A673 (cell line): ENCODE measurements at places on chromosomes 7 and 10.
A peak's percentile ranks its signal among the peaks of the same experiment; 100 is the strongest.

- DNase-seq = peak; percentile 81
Observed at GRCh38 chr10:8389630-8390029, 335.1 kb downstream of the GATA3 start.

- DNase-seq = no peak
Observed at GRCh38 chr7:114218283-114218682, 196.3 kb upstream of the FOXP2 start.

GRCh38 chr7:81248420-81248819 is 329.6 kb upstream of the SEMA3C start:
- DNase-seq = no peak

- DNase-seq = no peak
Observed at GRCh38 chr7:148011753-148012152, 578.8 kb upstream of the C7orf33 start.

DNA sequence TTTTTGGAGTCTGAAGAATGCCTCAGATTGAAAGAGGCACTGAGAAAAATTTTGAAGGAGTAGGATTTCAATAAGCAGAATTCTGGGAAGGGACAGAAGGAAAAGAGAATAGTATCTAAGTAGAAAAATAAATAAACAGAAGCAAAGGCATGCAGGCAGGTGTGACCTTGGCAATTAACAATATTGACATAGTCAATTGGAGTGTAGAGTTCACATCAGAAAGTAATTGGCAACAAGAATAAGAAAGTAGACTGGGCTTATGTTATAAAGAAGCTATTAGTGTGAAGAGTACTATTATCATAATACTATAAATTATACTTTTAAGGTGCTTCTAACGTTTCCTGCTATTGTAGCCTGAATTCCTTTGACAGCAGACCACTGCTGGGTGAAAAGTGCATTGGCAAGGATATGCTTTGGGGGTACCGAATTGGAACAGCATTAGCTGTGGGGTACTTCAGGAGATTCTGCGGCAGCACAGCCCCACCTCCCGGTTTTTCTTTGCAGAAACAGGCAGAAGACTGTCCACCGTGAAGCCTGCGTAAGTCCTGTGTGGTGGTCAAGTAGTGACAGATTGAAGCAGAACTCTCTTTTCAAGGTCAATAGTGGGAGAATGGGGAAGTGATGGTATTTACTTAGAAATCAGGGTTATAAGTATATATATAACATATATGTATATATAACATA is 357.0 kb downstream of the THSD7A start:
- DNase-seq = no peak

GRCh38 chr10:44857363-44858016 is 53.6 kb upstream of the TMEM72 start:
- peak; percentile 94 for DNase-seq

- DNase-seq = peak; percentile 30
Observed at GRCh38 chr7:71752171-71752935, 620.4 kb downstream of the GALNT17 start.

DNA sequence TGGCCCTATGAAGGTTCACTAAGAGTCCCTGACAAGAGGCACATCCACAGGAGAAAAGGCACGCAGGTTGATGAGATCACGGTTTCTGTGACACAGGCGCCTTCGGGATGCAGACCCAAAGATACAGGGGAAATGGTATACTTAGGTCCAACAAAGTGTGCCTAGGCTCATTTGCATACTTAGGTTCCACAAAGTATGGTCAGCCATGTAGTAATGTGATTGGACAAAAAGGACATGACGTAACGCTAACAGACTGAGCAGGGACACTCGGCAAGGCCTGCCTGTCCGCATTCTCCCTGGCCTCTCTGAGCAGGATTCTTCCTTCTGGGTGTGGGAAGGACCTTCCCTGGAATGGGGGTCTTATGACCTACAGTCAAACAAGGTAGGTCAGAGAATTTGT is 190.6 kb downstream of the CELF2 start:
- no peak for DNase-seq

GRCh38 chr10:49099046-49099445 is 16.3 kb downstream of the VSTM4 start:
- DNase-seq = no peak

DNA sequence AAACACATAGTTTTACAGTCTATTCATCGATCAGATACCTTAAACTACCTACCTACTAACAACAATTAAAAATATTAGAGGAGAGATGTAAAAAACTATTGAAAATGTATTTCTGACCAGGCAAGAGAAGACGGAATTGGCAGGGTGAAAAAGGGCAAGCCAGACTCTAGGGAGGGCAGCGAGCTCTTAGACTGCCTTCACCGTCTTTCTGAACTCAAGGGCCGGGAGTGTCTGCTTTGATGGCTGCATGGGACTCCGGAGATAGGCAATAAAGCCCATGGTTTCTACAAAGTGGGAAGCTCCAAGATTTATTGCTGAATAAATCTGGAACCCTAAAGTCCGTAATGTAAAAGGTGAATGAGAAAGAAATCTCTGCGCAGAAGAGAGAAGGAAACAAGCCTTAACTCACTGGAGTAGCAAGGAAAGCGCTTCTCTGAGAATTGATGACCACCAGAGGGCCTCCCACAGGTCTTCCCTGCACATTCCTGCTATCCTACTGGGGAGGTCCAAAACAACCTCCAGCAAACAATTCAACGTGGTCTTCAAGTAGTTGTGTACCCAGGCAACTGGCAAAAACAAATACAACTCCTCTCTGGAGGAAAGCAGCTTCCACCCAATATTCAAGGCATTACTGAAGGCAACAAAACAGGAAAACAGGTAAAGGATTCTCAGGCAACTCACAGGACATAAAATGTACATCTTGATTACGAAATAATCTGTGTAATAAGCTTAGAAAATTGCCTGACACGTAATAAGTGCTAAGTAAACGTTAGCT is 181.3 kb downstream of the SDK1 start:
- DNase-seq = peak; percentile 71

DNA sequence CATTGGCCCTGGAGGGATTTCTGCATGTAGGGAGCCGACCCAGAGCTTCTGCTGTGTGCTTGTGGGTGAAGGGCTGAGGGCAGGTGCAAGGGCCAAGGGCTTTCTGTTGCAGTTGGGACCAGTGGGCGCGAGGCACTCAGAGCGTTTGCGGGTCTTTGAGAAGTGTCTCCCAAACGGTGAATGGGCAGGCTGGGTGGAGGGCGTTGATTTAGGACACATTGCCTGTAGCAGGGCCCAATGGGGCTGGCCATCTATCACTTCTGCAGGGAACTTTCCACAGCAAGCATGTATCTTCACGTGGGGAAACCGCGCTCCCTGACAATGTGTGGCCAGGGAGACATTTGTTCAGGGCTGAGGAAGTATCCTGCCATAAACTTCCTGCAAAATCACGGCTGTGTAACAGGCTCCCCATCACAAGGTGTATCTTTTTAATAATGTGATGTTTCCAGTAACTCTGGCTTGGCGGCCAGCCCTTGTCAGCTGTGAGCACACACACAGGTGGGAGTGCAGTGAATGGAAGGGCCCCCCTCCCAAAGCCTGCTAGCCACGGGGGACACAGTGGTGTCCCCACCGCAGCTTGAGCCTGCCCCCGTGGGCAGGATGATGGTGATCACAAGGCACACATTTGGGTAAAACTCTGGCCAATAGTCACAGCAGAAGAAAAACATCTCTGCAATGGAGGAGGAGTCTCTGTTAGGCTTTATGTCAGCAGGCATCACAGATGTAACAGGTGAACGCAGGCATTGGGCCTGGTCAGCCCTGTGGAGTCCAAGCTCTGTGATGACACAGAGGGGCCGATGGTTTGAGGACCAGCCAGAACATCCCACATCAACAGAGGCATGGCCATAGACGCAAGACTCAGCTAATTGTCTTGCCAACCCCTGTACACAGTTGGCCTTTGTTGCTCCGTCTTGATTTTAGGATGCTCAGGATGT is 84.3 kb downstream of the GLRX3 start:
- DNase-seq = no peak

GRCh38 chr7:2760098-2760889 is 72.3 kb downstream of the AMZ1 start:
- peak; percentile 49 for DNase-seq

DNA sequence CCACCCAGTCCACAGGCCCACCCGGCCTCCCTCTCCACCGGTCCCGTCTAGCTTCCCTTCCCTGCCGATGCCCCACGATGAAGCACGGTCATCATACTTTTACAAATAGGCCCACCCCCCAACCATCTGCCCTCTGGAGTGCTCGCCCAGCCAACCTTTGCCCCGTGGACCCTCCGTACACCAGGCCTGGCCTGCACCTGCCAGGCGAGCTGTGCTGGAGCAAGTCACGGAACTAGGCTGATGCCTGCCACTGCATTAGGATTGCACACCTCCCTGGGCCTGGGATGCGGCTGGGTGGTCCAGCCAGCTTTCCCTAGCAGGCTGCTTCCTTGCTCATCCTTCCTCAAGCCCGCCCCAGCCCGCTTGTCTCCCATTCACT is 44.7 kb downstream of the PPIF start:
- no peak for DNase-seq

DNA sequence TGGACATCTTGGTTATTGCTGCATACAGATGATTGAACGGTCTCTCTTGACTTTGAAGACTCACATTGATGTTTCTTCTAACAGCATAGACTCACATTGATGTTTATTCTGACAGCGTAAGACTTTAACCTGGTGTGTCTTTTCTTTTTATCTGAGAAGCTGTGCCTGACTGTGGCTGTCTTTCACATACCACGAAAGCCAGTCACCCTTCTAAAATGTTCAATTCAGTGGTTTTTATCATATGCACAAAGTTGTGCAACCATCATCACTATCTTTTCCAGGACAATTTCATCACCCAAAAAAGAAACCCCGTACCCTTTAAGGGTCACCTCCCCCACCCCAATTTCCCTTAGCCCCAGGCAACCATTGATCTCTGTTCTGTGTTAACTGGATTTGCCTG is 24.7 kb downstream of the CELF2 start:
- no peak for DNase-seq

- DNase-seq = no peak
Observed at GRCh38 chr7:151062399-151063211, 3.2 kb downstream of the SLC4A2 start.

DNA sequence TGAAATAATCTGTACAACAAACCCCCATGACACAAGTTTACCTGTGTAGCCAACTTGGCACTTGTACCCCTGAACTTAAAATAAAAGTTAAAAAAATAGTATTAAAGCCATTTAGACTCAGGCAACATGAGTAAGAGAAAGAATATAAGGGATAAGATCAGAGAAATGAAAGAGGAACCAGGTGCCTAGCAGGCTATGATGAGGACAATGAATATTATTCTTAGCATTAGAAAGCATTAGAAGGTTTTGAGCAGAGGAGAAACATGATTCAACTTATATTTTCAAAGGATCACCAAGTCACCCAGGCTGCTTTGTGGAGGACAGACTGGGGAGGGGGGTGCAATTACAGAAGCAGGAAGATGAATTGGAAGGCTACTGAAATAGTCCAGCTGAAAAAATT is 48.1 kb upstream of the TES start:
- no peak for DNase-seq

DNA sequence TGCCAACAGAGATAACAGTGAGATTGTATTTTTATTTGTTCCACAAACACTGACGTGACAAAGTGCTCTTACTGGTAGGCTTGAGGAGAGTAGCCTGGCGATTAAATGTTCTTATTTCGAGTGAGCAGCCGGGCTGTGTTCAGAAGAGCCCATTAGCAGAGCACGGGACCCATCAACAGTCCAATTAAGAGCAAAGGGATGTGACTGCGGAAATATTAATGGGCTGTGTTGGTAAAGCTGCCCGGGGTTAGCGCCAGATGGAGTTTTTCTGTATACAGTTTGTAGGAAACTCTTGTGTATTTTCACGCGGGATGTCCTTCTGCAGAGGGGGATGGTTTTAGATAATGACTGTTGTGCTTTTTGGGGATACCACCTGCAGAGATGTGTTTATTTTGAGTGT is 104.3 kb downstream of the KIAA1217 start:
- no peak for DNase-seq

- no peak for DNase-seq
Observed at GRCh38 chr10:3010816-3011460, 56.4 kb upstream of the PFKP start.

DNA sequence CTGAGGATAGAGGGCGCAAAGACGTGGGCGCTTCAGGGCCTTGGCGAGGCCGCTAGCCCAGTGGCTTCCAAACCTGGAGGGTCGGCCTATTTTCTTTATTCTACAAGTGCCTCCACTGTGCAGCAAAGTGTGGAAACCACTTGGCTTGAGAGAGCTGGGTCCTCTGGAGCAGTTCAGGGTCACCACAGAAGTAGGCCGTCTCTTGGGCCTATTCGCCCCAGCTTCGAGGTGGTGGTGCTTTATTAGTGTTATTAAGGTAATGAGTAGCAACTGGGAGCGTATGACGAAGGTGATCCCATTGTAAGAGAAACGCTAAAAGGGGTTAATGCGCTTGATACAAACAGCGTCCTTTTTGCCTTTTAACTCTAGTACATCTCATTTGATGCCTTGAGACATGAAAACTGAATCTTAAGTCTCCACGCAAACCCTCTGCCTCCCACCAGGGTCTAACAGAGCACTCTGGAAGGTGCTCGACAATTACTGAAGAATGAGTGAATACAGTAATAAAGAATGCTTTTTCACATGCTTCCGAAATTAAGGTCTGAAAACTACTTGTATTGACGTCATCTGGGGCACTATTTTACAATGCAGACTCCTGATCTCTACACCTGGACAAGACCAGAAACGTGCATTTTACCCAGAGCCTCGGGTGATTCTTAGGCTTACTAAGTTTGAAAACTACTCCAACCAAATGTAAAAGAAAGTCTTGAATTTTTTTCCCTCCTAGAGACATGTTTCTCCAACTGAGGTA is 647 bp upstream of the GSAP start:
- no peak for DNase-seq

GRCh38 chr7:93566876-93567275 is 7.6 kb downstream of the CALCR start:
- DNase-seq = no peak

DNA sequence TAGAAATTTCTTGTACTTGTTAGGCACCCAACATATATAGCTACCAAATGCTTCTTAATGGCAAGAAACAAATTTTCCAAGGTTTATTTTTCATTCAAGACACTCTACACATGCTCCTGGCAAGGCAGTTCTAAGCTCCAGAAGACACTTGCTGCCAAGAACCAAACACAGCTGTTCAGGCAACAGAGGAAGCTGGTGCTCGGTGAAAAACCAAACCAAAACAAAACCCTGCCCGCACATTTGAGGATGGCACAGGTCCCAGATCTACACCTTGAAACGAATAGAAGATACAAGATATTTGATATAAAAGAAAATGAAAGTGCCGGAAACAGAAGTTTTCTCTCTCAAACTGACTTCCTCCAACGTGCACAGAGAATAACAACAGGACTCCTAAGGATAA is 4.9 kb upstream of the DNTT start:
- DNase-seq = no peak

- no peak for DNase-seq
Observed at GRCh38 chr7:82507976-82508677, 64.5 kb upstream of the CACNA2D1 start.
